ENCODE measurements at places on chromosomes 7 and 10.

GRCh38 chr10:8073691-8074416 lies 19.4 kb downstream of the GATA3 start:
- no peak for DNase-seq

DNA sequence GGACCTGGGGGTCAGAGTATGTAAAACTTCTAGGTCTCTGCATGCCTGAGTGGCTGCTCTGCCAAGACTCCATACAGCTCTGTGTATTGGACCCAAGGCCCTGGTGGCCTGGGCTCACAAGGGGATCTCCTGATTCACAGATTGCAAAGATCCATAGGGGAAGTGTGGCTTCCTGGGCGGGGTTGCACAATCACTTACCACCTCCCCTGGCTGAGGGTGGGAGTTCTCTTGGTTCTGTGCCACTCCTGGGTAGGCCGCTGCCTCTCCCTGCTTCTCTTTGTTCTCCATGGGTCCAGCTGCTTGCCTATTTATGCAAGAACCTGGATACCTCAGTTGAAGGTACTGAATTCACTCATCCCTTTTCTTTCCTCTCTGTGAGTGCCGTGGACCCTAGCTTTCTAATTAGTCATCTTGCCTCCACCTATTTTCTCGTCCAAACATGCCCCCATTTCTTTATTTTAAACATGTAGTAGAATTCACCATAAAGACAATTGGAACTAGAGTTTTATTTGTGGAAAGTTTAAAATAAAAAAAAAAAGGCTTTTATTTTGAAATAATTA lies 18.5 kb upstream of the AGR3 start:
- no peak for DNase-seq

- DNase-seq: no peak
Measured at GRCh38 chr10:99915414-99915813, 94.3 kb downstream of the DNMBP start.

DNA sequence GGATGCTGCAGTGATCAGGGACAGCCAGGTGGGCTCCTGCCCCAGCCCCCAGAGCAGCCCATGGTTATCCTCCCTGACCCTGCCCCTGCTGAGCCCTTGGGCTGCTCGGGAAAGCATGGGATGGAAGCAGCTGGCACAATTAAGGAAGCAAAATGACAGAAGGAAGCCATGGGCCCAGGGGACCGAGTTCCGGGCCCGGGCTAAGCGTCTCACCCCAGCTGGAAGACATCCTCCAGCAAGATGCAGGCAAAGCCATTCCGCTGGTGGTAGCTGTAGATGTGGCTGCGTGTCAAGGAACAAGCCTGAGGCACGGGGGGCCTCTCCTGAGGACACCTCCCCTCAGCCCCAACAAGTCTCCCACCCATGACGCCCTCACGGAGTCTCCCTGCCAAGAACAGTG lies 1.1 kb downstream of the ATG9B start:
- no peak for DNase-seq

- peak; percentile 97 for DNase-seq
Measured at GRCh38 chr7:130365511-130366441, 14.5 kb upstream of the CPA1 start.

All from AG10803 (cell line).